ENCODE measurements at places on chromosomes 16 and 17.

DNA sequence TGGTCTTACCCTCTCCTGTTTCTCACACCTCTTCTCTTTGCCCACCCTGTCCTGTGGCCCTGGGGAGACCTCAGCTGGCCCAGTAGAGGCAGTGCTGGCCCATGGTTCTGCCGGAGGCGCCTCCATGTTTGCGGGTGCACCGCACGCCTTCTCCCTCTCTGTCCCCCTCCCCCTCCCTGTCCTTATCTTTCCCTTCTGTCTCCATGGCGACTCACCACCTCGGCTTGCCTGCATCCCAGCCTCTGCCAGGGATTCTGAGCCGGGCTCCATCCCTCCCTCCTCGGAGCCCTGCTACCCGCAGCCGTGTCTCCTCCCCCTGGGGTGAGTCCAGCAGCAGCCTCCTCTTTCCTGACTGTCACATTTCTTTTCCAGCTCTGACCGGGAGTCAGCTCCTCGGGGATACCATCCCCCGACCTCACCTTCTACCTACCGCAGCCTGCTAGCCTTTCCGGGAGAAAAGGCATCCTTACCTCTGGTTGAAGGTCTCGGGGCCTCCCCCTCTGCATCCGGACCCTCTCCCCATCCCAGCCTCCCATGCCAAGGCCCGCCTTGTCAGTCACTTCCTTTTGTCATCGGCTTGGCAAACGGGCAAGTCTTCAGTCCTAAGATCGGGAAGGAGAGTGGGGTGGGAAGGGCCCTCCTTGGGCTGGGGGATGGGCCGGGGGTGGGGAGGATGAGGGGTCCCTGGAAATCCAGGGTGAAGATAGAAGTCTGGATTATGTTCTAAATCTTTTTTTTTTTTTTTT lies at the start of gene RNF112:
RNF112 (plus strand) TSS at position 358 of the 746 bp plus-strand sequence; CDS start at position 535, 177 bp downstream.
- DNase-seq, result no peak

DNA sequence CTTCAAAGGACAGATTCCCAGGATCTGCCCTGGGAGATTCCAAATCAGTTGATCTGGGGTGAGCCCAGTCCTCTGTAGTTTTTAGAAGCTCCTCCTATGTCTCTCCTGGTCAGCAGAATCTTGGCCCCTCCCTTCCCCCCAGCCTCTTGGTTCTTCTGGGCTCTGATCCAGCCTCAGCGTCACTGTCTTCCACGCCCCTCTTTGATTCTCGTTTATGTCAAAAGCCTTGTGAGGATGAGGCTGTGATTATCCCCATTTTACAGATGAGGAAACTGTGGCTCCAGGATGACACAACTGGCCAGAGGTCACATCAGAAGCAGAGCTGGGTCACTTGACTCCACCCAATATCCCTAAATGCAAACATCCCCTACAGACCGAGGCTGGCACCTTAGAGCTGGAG lies 840 bp upstream of the CDH5 start:
- no peak for DNase-seq

GRCh38 chr16:4709481-4709880 lies 16.1 kb downstream of the NUDT16L1 start:
- DNase-seq, result no peak

DNA sequence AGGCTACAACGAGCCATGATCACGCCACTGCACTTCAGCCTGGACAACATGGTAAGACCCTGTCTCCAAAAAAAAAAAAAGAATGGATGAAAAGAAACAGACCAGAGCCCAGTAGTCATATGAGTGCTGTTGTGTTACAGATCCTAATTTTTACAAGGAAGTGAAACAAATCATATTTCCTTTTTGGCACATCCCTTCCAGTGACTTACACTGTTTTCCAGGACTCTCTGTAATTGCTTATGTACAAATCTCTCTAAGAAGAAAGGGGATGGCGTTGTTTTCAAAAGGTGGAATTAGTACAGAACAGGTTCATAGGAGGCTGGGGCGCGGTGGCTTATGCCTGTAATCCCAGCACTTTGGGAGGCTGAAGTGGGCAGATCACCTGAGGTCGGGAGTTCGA lies 19.8 kb upstream of the ZNF594 start:
- no peak for DNase-seq
